Cortex of kidney (tissue), 1 donor: ENCODE measurements at places on chromosomes 2 and 18.

GRCh38 chr2:230873661-230874401, 9.1 kb downstream of the ITM2C start:
- no peak for DNase-seq

- no peak for DNase-seq
Observed at GRCh38 chr2:158586491-158586890, 129.7 kb downstream of the PKP4 start.

- DNase-seq: no peak
Observed at GRCh38 chr2:228283491-228284171, 102.1 kb upstream of the SPHKAP start.

GRCh38 chr2:149050188-149050587, 11.7 kb downstream of the LYPD6B start:
- no peak for DNase-seq

DNA sequence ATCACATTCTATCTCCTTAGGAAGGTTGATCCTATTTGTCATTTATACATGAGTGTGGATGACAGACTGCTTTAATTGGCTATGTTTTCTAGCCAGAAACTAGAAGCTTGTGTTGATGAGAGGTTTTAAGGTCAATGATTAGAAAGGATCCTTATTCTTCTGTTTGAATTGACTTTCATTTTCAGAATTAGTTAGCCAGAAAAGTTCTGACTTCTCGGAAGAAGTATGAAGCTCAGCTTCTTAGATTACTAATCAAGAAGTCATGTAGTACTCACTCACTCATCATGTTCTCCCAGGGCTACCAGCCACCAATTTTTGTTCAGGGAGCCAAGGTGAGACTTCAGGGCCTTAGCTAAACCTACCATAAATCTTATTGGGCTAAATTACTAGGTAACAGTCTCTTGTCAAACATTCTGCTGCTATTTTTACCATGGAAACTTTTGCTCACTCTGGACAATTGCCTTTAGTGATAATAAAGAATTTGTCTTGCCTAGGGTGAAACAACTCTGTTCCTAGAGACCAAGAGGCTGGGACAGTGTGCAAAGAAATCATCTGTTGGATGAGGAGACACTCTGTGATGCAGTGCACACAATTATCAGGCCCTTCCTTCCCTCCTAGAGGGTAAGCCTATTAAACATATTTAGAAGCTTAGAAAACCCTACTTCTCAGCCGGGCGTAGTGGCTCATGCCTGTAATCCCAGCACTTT, 111.6 kb upstream of the DNMT3A start:
- no peak for DNase-seq

GRCh38 chr2:97957432-97958183, 38.1 kb downstream of the TMEM131 start:
- DNase-seq: no peak

- DNase-seq: no peak
Observed at GRCh38 chr2:139721411-139721995, 941.3 kb upstream of the NXPH2 start.
